Putamen (tissue), 1 donor: ENCODE measurements at places on chromosomes 7 and 10.

GRCh38 chr7:155860840-155861479 lies 48.7 kb upstream of the SHH start:
- DNase-seq = no peak

GRCh38 chr10:14425034-14425433 lies 94.3 kb upstream of the FRMD4A start:
- DNase-seq = no peak

DNA sequence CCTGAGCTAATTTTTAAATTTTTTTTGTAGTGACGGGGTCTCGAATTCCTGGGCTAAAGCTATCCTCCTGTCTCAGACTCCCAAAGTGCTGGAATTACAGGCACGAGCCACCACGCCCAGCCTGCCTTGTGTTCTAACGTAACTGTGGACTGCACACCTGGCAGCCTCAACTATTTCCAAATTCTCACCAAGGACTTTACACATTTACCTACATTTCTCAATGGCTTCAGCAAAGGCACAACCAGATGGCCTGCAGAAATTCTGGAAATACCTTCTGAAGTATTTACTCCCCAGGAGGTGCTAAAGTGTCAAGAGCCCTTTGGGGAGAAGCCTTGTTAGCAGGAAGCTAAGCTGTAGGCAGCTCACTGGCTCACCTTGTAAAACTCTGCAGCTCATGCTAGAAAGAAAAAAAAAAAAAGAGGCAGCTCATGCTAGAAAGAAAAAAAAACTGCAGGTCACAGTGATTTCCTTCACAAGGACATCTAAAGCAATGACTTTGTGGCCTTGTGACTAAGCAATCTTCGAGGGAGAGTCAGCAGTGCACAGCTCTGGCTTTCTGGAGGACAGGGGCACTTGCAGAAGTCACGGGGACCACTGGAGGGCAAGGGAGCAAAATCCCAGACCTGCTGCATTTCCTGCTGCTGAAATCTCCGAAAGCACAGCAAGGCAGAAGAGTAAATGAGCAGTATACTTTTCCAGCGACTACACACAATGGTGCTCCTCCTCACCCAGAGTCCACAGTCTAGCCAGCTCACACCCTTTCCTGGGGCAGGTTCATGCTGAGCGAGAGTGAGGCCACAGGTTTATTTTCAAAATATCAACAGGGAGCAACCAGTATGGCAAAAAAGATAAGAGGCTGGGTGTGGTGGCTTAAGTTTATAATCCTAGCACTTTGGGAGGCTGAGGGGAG lies 40.4 kb downstream of the BAIAP2L1 start:
- no peak for DNase-seq

DNA sequence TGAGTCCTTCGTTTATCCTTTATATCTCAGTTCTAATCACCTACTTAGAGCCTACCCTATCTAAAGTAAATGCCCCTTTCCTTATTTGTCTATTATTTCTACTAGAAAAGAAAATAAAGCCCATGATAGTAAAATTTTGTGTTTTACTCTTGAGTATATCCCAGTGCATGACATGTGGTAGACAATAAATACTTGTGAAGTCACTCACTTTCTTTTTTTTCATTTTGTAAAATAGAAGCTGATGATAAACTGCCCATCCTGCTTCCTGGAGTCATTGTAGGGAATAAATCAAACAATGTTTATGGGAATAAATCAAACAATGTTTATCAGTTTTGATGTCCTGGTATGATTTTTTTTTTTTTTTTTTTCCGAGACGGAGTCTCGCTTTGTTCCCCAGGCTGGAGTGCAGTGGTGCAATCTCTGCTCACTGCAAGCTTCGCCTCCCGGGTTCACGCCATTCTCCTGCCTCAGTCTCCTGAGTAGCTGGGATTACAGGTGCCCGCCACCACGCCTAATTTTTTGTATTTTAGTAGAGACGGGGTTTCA lies 36.1 kb downstream of the BTRC start:
- no peak for DNase-seq

DNA sequence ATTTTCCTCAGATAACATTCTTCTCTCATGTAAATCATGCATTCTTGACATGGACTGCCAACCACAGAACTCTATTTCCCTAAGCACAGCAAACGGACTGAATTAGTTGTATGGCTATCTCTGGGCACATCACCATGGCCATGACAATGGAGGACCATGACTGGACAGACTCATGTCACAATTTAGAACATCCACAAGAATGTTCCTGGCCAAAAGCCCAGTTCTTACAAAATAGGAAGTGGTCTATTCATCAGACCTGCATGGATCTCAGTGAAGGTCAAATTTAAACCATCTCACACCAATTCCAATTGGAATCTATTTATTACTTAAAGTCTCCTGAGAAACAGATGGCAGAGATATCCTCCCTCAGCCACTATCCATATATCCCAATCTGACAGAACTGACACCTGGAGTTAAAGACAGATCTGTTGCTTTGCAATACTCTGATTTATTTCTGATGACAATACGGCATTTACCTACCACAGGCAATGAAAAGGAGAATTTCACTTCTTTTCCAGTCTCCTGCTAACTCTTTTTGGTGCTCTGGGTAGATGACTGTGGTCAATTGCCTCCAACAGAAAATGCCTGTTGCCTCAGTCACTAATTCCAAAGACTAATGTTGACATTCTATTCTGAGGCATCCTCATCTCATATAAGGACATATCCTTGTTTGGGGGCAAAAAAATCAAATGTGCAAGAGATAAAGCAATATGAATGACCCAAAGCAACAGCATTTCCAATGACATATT lies 254.8 kb downstream of the HTR7 start:
- no peak for DNase-seq

GRCh38 chr10:133309720-133310398 lies 1.1 kb downstream of the ZNF511 start:
- DNase-seq = no peak

GRCh38 chr10:74888962-74889661 lies 62.7 kb downstream of the KAT6B start:
- no peak for DNase-seq

DNA sequence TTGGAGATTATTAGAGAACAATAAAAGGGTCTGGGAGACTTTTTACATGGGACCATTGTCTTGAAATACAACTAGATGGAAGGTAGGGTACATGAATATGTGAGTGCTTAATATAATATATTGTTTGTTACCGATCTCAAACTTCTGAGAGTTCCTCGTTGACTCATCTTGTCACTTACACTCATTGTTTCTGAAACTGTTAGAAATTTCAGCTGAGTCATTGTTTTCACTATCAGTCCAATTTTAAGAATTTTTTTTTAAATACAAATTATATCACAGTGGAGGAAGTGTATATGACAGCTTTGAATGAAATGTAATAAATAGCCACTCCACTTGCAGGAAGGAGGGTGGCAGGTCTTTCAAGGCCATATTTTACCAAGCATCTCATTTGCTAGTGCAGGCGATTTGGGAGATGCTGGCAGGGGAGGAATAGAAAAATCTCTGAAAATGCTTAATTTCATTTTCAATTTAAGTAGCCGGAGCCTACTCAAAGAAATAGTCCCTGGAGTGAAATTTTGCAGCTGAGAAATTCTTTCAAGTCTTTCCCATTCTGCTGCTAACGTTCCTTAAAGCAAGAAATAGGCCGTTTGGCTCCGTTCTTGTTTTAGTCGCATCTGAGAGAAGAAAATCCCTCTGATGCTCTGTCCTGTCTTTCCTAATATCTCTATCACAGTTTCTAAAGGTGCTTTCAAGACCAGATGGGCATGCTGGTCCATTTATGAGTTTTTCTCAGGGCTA lies 1404.2 kb upstream of the CELF2 start:
- peak; percentile 19 for DNase-seq

DNA sequence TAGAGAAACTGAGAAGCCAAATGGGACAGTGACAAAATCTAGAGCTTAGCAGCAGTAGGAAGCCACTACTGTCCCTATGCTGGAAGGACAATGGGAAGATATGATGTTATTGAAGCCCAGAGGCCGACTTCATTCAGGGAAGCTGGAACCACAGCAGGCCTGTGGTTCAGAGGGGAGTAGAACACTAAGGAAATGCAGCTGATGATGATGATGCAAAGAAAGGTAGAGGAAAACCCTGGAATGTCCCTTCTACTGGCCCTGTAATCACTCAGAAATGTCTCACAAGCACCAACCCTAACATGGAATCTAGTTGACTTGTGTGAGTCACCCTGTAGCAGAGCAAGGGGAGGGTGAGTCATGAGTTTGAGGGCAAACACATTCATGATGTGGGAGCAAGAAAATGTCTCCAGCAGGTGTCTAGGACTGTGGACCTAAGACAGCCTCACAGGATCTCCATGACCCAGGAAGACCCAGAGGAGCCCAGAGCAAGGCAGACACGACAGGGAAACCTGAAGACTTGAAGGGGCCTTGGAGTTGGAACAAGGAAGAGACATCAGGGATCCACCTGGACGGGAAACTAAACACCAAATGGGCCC lies 37.0 kb upstream of the LRRC17 start:
- no peak for DNase-seq

GRCh38 chr7:24898691-24899090 lies 81.3 kb downstream of the OSBPL3 start:
- DNase-seq = no peak

DNA sequence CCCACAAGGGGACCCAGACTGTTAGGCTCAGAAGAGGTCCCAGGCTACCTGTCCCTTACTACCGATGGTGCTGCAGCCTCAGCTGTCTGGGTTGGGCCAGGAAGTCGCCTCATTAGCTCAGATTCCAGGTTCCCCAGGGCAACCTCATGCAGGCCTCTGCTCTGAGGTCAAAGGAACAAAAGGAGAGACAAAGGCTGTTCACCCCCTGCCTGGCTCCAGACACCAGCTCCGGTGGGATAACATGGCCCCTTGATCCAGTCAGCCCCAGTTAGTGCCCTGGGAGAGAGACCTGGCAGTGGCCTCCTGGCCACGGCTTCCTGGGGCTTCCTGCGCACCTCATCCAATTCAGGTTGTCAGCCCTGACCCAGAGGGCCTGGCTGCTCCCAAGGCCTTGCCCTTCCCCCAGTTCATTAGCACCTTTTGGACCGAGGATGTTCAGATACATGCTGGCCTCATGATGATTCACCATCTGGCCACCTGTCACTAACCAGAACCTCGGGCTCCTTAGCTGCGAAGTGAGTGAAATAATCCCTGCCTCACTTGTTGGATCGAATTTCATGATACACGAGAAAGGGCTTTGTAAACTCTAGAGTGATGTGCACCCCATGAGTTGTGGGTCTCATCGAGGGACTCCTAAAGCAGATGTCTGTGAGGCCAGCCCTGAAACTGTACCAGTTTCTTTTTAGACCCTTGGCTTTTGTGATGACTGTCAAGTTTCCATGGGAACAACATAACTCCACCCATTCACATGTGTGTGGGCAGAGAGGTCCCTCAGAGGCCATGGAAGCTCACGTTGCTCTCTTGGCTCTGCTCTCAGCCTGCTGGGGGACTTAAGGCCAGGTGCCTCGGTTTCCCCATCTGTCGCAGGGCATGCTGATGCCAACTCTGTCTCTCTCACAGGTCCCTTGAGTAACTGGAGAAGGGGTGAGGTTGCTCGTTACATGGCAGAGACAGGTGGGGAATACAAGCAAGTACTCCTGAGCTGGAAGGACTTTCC lies 79.5 kb upstream of the PCBD1 start:
- DNase-seq = no peak

GRCh38 chr7:98784216-98784785 lies 85.5 kb downstream of the TMEM130 start:
- DNase-seq = no peak

GRCh38 chr10:67790534-67791408 lies 47.2 kb downstream of the DNAJC12 start:
- DNase-seq = no peak

DNA sequence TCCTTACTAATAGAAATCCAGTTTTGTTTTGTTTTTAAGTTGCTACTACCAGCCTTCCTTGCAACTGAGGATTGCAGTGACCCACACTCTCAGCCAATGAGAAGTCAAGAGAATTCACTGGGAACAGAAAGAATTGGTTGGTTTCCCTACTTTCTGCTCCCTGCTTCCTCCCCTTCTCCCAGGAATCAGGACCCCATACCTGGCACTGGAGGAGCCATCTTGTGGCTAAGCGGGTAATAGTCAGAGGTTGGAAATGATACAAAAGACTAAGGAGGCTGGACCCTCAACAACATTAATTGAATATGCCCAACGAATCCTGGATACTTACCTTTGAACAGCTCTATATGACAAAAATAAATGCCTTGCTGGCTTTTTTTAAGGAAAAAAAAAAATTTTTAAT lies 6.3 kb downstream of the TMEM176A start:
- no peak for DNase-seq

DNA sequence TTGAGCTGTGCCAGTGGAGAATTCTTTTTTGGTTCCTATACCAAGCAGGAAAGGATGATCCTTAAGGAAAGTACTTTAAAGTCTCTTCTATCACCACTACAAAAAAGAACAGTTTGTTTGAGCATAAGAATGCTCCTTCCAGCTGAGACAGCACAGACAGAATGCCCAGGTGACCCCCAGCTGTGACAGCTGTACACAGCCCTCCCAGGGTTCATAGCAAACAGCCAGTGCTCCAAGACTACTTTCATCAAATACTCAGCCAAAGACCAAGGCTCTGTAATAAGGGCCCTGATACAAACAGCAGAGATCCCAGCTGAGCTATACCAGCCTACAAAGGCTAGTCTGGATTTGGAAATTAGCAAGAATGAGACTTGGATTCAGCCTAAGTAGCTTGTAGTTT lies 65.7 kb downstream of the NXPH1 start:
- DNase-seq = no peak

DNA sequence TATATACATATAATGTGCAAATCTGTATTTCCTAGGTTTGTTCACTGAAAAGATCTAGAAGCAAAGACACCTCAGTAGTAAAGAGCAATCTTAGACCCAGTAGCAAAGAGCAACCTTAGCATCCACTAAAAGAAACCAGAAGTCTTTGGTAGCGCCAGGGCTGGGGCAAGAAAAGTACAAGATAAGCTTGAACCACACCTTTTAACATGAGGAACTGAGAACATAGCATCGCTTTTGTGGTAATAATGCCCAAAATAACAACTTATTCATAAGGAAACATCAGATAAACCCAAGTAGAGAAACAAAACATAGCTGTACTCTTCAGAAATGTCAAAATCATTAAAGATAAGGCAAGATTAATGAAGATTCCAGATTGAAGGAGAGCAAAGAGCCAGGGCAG lies 173.4 kb downstream of the IMMP2L start:
- no peak for DNase-seq

DNA sequence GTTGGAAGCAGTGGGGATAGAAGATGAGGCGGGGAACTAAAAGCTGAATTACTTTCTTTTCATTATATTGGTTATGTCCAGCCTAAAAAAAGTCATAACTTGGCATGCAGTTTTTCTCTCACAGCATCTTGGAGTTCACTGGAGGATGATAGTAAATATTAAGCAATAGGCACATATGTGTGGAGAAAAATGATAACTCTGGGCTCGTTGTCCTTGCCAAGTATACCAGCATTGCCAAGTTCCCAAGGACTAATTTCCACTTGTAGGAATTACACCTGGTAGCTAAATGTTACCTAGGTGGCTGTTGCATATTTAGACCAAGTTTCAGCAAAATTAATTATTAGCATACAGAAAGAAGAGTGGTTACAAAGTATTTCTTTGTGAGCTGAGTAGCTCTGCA lies 1007.6 kb downstream of the ANKRD7 start:
- no peak for DNase-seq

- DNase-seq = no peak
Observed at GRCh38 chr10:76451911-76452310, 1020.5 kb downstream of the LRMDA start.
